ENCODE measurements at places on chromosomes 16 and 17.

DNA sequence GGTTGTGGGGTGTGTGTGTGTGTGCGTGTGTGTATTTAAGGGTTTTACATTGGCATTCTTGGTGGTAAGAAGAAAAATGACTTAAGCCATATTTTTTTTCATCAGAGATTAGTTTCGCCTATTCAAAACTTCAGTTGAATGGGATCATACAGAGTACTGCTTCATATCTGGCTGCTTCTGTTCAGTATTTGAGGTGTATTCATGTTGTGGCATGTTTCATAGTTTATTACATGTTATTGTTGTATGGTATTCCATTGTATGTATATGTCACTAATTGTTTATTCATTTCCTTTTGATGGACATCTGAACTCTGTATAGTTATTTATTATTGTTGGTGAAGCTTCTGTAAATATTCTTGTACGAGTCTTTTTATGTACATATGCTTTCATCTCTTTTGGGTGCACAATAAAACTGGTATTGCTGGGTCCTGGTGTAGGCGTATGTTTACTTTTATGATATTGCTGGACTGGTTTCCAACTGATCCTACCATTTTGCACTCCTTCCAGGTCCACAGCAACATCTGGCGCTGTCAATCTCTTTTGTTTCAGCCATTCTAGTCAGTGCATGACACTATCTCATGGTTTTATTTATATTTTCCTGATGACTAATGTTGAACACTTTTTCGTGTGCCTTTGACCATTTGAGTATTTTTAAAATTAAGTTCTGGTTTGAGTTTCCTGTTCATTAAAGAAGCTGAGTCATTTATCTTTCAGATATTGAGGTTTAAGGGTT, 77.4 kb upstream of the MAF start:
- DNase-seq = no peak

DNA sequence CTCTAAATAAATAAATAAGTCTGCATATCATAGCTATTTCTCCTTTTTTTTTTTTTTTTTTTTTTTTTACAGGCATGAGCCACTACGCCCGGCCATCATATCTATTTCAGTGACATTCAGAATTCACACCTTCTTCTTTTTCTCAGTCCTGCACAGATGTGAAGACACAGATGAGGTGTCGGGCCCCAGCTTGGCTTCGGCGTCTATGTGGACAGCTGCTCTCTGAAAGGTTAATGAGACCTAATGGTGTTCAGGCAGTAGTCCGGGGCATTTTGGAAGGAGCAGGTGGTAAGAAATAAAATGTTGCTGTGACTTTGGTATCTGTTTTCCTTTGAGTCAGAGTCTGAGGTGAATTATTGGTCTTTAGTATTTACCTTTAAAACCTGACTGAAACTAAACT, 23.6 kb downstream of the TANGO6 start:
- no peak for DNase-seq

DNA sequence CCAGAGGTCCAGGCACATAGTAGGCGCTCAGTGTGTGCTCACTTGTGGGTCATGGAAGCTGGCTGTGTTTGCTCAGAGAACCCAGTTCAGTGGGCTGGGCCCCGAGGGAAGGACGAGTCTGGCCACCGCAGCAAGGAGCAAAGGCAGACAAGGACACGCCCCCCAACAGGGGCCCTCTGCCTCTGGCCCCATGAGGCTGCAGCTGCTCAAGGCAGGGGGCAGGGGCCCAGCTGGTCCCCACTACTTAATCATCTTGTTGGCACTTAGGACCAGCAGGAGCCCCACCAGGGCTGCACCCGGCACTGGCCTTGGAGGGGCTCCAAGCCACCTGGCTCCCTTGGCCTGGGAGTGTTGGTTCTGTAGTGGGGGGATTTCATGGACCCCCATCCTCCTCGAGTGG, 16.1 kb downstream of the KCNJ12 start:
- DNase-seq = no peak

DNA sequence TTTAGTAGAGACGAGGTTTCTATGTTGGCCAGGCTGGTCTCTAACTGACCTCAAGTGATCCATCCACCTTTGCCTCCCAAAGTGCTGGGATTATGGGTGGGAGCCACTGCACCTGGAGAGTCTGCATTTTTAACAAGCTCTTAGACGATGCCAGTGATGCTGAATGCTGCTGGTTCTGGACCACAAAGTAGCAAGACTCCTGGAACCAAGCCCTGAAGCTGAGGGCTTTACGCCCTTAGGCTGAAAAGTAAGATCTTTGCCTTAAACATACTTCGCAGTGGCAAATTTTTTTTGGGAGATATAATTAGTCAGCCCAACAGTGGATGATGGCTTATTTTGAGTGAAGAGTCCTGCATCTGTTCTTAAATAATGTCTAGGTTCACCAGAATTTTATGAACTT, 14.0 kb downstream of the METTL9 start:
- no peak for DNase-seq

- no peak for DNase-seq
These were observed 8.1 kb upstream of the CMTR2 start for GRCh38 chr16:71297341-71297634.

GRCh38 chr16:85286951-85287814, 174.9 kb upstream of the CIBAR2 start:
- DNase-seq = no peak

DNA sequence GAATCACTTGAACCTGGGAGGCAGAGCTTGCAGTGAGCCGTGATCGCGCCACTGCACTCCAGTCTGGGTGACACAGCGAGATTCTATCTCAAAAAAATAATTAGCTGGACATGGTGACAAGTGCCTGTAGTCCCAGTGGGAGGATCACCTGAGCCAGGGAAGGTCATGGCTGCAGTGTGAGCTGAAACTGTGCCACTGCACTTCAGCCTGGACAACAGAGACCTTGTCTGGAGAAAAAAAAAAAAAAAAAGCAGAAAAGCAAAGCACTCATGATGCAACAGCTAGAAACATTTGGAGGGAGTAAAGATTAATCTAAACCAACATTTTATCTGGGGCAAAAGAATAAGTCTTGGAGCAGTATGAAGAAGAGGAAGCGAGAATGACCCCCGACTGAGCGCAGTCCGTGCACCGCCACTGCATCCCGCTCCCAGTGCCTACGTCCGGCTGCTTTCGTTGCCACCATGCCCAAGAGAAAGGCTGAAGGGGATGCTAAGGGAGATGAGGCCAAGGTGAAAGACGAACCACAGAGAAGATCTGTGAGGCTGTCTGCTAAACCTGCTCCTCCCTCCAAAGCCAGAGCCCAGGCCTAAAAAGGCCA, 8.2 kb downstream of the PRPSAP1 start:
- DNase-seq = no peak

DNA sequence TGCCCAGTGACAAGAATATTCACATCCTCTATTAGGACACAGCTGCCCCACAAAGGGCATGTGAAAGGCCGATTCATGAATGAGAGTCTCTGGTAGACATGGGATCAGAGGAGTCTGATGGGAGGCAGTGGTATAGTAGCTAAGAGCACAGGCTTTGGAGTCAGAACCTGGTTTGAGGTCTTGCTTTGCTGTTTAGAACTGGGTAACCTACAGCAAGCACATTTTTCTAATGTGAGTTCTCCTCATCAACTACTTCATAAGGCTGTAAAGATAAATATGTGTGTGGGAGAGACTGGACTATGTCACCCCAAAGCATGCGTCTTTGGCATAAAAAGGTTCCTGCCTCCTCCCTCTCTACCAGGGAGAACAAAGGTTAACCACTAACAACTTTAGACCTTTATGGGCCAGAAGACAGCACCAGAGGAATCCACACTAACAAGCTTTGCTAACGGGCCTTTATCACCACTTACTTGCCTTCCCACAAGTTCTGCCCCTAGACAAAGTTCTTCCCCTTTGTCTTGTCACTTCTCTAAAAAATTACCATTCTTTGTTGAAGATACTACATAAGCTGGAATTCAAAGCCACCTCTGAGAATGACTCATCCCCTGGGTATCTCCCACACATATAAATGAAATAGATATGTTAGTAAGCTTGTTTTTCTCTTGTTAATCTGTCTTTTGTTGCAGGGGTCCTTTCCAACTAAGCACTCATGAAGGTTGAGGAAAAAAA, 21.1 kb downstream of the CDR2 start:
- DNase-seq = no peak

GRCh38 chr17:82031303-82031884, at the start of gene RAC3:
RAC3 (plus strand) TSS chr17:82031678; CDS start chr17:82031762, 84 bp downstream.
- no peak for DNase-seq

- DNase-seq = no peak
These were observed 217.4 kb downstream of the RPTOR start for GRCh38 chr17:80762076-80762475.

- DNase-seq = no peak
These were observed 19.9 kb upstream of the C16orf87 start for GRCh38 chr16:46850619-46851555.

DNA sequence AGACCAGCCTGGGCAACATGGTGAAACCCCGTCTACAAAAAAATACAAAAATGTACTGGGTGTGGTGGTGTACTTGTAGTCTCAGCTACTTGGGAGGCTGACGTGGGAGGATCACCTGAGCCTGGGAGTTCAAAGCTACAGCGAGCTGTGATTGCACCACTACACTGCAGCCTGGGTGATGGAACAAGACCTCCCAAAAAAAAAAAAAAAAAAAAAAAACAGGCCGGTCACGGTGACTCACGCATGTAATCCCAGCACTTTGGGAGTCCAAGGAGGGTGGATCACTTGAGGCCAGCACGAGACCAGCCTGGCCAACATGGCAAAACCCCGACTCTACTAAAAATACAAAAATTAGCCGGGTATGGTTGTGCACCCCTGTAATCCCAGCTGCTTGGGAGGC, 12.7 kb upstream of the APPBP2 start:
- DNase-seq = no peak

- DNase-seq = no peak
These were observed 34.4 kb downstream of the WWP2 start for GRCh38 chr16:69796285-69797118.

DNA sequence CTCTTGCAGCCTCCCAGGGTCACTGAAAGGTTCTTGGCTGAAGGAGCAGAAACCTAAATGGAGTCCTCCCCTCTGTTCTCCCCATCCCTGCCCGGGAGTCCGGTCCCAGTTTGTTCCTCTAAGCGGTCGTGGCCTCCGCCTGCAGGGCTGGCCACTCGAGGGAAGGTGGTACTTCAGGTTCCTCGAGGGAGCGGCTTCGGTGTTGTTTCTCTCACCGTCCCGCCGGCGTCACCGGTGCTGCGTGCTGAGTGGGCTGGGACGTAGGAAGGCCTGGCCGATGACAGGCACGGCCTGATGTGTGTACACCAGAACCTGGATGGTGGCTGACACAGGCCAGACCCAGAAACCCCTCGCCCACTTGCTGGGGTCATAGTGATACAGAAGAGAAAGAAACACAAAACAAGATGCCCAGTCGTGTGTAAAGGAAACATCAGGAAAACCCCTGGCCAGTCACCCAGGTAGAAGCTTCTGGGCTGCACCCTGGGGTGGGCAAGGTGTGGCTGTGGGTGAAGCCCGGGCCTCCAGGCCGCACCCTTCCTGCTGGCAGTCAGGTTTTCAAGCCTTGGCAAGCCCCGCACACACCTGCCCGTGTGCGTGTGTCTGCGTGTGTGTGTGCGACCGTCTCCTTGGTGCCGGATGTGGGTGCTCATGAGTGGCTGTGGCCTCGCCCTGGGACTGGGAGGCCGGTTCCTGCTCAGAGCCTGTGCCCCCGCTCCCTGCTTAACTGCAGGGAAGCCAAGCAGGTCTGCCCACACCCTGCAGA, 52.0 kb downstream of the BAIAP2 start:
- no peak for DNase-seq

DNA sequence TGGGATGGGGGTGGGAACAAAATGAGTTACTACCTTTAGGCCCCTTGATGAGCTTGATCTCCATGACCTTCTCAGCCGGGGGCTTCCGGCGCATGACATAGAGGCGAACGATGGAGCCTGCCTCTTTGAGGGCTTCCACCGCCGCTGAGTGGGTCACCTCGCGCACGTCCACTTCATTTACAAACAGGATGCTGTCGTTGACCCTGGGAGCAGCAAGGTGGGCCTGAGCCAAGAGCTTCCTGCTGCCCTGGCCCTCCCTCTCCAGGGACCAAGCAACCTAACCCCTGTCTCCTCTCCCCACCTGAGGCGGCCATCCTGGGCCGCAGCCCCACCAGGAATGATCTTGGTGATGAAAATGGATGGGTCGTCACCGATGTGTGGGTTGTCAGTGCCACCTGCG, 16.2 kb downstream of the DLG4 start:
- DNase-seq = no peak

DNA sequence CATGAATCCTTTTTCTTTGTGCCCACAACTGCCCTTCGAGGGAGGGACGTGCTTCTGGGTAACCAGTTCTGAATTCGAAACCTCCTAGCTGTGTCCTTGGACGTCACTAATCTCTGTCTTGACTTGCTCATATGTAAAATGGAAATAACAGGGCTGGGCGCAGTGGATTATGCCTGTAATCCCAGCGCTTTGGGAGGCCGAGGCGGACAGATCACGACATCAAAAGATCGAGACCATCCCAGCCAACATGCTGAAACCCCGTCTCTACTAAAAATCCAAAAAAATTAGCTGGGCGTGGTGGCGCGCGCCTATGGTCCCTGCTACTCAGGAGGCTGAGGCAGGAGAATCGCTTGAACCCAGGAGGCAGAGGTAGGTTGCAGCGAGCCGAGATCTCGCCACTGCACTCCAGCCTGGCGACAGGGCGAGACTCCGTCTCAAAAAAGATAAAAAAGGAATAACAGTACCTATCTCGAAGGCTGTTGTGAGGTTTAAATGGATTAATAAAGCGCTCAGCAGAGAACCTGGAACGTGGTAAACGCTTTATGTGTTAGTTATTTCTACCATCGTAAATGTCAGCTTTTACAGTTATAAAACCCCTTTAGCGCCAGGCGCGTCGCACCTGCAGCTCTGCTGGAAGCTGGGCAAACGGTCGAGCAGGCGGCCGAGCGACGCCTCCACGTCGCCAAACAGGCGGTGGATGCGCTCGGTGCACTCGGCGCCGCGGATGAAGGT, 641 bp downstream of the COG8 start:
- DNase-seq = peak; percentile 43

DNA sequence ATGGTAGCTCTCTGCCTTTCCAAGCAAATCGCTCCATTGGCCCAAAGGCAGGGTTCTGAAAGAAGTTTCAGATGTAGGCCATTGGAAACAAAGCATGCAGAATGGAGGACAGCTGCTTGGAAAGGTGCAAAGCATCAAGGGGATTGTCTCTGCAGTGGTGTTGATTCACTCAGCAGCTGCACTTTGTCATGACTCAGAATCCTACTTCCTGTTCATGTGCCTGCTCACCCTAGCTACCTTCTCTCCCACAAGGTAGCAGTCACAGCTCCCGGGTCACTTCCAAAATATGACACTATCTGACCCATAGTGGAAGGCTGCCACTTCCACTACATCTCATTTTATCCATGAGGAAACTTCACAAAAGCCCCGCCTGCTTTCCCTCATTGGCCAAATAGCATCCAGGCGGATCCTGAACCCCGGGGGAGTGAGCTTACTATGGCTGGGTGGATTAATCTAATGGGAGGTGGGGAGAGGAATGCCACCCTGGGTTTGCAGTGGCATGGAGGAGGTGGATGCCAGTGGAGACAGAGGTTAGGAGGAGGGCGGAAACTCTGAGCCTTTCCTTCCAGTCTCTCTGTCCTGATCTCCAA, 74.7 kb upstream of the NKD1 start:
- DNase-seq = peak; percentile 7

All from stimulated activated CD4-positive, alpha-beta T cell treated with anti-CD3 and anti-CD28 coated beads, Interleukin-4, amount 100 ng/mL, for 48 hours (primary cell).